ENCODE measurements at places on chromosomes 2 and 18.

- no peak for DNase-seq
These were observed 101.1 kb downstream of the ZFP36L2 start for GRCh38 chr2:43125090-43125998.

DNA sequence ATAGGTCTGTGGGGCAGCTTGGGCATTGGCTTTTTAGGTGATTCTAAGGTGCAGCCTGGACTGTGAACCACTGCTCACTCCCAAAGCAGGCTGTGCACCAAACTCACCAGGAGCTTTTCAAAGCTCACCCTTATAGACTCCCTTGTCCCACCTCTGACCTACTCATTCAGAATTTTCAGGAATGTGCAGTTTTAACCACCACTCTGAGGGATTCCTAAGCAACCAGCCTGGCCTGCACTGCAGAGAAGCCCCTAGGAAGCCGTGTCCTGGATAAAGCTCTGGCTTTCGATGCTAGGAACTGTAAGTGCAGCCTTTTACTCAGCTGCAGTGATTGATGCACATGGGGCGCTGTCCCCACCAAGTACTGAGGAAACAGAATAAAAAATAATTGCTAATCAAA, 33.0 kb downstream of the MRO start:
- DNase-seq, result no peak

DNA sequence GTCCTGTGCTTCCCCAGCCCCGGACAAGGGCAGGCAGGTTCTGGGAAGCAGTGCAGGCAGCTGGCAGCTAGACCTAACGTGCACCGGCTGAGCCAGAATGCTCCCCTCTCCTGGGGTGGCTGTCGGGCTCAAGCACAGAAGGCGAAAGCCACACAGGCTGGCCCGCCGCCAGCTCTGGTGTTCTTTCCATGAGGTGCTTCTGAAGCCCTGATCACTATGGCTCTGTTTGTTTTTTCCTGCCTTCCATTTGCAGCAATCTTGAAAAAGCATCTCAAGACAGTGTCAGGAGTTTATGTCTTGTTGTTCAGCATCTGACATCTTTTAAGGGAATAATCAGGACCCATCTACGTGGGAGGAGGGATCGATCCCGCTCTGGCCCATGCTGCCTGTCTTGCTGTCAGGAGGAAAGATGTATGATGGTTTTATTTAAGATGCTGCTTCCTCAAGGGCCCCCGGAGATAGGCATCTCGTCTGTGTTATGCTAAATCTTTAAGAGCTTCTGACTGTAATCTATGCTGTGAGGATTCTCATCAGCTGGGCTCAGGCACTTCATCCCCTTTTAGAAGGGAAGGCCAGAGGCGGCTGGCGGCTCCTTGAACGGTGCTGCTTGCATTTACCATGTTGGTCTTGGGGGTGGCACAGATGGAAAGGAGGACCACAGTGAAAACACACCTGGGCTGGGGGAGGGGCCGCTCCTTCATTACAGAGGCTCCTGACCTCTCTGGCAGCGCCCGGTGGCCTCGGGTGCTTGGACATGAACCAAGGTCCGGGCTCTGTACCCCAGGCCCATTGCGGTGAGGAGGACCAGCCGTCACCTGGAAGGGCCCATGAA, 118.5 kb upstream of the HDAC4 start:
- DNase-seq, result no peak

DNA sequence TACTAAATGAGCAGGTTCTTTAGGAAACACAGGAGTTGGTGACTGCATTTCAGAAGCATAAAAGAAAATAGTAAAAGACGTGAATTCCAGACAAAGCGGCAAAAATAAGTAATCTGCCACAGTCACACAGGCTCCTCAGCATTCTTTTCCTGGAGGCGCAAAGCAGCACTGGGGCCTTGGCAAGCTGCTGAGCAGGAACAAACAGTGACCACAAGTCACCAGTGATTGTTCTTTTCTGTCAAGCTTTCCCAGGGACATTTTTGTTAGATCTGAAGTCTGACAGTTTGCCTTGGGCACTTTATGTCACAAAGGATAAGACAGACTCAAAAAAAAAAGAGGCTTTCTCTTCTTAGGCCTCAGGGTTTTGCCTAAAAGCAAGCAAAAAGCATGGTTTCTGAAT, 216.2 kb downstream of the CDH20 start:
- DNase-seq, result no peak

- DNase-seq, result no peak
These were observed 139.0 kb upstream of the TRIB2 start for GRCh38 chr2:12577567-12578253.

GRCh38 chr18:46910856-46911255, 6.5 kb downstream of the PIAS2 start:
- DNase-seq, result no peak

- no peak for DNase-seq
These were observed 65.4 kb downstream of the HIBCH start for GRCh38 chr2:190254063-190254850.

Data from activated naive CD8-positive, alpha-beta T cell treated with anti-CD3 and anti-CD28 coated beads for 36 hours (primary cell).